ENCODE measurements at places on chromosomes 7 and 10.
A peak's percentile ranks its signal among the peaks of the same experiment; 100 is the strongest.

DNA sequence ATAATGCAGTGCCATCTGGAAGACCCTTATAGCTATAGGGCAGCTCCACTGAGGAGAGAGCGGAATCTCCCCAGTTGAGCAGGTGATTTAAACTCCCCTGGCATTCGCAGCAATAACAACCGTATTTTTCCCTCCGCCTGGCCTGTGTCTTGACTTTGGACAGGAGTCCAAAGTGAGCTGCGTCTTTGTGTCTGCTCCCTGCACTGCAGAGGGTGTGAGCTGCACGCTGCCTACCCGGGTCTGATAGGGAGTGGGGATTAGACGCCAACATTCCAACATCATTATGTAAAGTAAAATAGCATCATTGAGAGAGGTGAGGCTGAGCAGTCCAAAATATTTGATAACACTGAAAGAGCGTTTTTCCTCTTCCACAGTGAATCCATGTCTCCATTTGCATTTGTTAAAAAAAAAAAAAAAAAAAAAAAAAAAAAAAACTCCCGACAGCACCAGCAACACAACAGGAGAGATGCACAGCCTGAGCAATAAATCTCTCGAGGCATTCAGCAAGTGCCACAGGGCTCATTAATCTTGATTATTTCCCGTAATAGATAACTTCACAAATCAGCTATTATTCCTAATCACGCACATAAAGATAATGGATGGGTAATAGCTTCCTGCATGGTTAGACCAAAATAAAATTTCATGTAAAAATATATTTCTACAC is 68.6 kb downstream of the CELF2 start:
- no peak for DNase-seq

GRCh38 chr10:129421399-129422010 is 45.5 kb upstream of the MGMT start:
- no peak for DNase-seq

GRCh38 chr7:68542831-68543230 is 1055.4 kb upstream of the AUTS2 start:
- DNase-seq = no peak

GRCh38 chr7:129780257-129780973 is 168.9 kb downstream of the NRF1 start:
- no peak for DNase-seq

DNA sequence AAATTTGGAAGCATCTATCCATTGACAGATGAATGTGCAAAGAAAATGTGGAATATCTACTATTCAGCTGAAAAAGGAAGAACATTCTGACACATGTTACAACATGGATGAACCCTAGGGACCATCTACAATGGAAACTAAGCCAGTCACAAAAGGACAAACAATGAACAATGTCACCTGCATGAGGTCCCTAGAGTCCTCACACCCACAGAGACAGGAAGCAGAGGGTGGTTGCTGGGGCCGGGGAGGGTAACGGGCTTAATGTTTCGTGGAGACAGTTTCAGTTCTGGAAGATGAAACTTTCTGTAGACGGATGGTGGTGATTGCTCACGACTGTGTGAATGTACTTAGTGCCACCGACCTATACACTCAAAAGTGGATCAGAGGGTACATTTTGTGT is 282.9 kb downstream of the ADARB2 start:
- DNase-seq = no peak

DNA sequence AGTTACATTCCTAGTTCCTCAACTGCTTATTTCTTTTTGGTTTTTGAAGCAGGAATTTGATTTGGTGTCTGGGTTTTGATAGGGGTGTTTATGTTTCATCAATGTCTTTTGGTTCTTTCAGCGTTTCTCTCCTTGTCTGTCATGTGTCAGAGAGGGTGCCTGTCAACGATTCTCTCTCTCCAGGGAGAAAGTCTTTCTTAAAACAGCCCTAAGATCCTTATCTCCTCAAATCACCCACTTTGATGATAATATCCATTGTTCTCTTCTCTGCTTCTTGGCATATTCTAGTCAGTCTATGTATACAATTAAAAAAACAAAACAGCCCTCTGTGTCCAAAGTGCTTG is 77.2 kb downstream of the TCF7L2 start:
- DNase-seq = no peak

DNA sequence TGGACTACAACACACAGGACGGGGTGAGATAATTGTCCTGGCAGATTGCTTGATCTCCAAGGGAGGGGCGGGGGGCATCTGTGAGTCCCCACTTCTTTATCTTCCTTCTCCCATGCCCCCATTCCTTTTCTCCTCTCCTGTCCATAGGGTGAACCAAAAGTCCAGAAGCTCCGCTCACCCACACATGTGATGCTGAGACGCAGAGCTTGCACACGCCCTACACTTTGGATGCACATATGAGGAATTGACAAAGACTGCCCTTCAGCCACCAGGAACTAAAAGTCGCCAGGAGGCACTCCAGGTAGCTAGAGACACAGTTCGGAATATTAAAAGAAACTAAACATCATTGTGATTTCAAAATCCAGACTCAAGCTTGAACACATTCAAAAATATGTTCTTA is 112.7 kb upstream of the FGFR2 start:
- no peak for DNase-seq

GRCh38 chr7:85068799-85069198 is 118.1 kb downstream of the SEMA3D start:
- DNase-seq = no peak

- DNase-seq = no peak
These were observed 3.5 kb downstream of the CHAT start for GRCh38 chr10:49617121-49618020.

DNA sequence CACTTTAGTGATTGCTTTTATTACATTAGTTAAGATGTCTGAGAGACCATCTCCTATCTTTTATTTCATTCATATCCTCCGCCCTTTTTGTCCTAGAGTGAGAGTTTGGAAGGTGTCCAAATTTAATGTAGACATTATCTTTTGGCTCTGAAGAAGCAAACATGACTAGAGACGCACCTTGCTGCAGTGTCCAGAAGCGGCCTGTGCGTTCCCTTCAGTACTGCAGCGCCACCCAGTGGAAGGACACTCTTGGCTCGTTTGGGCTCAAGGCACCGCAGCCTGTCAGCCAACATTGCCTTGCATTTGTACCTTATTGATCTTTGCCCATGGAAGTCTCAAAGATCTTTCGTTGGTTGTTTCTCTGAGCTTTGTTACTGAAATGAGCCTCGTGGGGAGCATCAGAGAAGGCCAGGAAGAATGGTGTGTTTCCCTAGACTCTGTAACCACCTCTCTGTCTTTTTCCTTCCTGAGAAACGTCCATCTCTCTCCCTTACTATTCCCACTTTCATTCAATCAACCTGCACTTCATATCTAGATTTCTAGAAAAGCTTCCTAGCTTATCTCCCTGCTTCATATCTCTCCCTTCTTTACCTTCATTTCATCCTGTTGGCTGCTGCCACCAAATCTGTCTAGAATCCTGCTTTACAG is 10.4 kb upstream of the CLCN1 start:
- DNase-seq = peak; percentile 50

GRCh38 chr10:61606959-61607907 is 55.5 kb upstream of the CABCOCO1 start:
- DNase-seq = no peak

DNA sequence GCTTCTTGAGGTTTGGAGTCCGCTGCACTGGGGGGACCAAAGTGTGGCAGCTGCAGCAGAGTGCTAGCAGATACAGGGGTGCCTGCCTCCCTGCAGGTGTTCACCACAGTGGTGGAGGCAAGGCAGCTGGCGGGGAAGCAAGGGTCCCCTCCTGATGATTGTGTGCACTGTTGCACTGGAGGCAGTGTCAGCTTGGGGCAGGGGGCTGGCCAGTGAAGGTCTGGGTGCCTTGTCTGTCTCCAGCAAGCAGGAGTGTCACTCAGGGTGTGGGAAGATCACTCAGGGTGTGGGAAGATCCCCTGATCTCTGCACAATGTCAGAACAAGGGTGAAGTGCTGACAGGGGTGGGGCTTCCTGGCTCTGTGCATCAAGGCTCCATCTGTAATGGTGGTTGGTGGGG is 36.3 kb upstream of the PPP1R3A start:
- no peak for DNase-seq

GRCh38 chr7:111835066-111835465 is 272.8 kb upstream of the IMMP2L start:
- no peak for DNase-seq

- DNase-seq = peak; percentile 1
These were observed 32.7 kb upstream of the ZNF438 start for GRCh38 chr10:31064348-31064747.

DNA sequence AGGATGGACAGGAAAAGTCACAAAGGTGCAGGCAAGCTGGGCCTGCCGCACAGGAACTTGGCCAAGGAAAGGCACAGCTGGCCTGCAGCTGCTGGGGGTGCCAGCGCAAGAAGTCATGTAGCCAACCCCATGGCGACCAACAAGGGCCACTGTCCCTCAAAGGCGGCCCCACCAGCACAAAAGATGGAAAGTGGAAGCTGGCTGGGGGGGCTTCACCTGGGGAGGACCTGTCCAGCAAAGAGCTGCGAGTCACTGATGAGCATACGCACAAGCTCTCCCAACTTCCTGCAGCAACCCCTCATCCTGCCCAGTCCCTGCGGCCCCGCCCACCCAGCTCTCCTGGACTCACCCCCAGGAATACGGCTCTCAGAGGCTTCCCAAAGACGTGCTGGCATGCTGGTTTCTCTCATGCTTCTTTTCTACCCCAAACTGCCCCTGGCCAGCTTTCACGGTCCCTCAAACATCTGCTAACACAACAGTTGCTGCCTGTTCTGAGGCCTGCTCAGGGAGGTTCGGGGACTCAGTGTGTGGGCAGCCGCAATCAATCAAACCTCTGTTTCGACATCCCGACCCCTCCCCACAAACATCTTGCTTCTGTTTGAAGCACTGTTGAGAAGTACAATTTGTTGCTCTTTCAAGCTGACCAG is 67.6 kb downstream of the FAM53B start:
- DNase-seq = no peak

DNA sequence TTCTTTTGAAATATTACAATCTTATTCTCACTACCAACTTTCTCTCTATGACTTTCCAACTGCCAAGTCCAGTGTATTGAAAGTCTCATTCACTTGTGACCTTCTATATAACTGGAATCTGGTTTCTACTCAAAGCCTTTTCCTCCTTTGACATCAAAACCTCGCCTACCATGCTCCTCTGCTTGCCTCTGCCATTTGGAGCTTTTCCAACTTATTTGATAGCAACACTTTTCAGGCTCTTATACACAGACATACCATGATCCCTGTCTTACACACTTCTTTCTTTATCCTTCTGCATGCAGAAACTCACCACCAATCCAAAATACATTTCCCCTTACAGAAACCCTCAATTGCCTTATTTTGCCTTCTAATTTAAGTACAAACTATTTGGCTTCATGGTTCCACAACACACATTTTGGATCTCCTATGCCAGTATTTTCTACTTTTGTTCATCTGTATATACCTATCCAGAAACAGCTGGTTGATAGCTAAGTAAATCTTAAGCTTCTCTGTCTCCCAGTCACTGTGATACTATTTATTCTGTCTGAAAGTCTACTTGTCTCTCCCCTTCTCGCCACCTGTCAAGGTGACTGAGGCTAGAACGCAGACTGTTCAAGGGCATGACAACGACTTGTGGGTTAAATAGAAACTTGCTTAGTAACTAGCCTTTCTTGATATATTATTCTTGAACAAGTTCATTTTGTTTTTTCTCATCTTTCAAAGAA is 22.4 kb downstream of the GNG11 start:
- no peak for DNase-seq

DNA sequence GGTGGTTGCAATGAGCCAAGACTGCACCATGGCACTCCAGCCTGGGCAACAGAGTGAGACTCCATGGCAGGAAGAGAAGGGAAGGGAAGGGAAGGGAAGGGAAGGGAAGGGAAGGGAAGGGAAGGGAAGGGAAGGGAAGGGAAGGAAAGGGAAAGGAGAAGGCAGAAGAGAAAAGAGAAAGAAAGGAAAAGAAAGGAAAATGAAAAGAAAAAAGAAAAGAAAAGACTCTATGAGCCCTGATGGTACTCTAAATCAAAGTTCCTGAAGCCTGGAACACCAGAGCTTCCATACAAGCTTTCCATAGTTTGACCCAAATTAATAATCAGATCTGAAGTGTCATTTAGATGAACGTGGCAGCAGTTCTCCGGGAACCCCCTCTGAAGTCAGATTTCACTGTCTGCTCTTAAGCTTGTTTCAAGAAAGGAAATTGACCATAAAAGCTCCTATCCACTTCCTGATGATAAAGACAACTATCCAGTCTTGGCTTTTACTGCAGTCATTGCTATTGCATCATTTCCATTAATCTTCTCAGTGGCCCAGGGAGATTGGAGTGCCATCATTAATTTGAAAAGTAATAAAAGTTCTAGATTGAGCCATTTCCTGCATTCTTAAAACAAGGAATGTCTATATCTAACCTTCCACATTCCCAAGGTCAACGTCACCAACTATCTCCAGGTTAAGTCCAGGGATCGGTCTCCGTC is 44.2 kb upstream of the FRMD4A start:
- DNase-seq = no peak

GRCh38 chr10:44325157-44325556 is 59.7 kb downstream of the CXCL12 start:
- no peak for DNase-seq

DNA sequence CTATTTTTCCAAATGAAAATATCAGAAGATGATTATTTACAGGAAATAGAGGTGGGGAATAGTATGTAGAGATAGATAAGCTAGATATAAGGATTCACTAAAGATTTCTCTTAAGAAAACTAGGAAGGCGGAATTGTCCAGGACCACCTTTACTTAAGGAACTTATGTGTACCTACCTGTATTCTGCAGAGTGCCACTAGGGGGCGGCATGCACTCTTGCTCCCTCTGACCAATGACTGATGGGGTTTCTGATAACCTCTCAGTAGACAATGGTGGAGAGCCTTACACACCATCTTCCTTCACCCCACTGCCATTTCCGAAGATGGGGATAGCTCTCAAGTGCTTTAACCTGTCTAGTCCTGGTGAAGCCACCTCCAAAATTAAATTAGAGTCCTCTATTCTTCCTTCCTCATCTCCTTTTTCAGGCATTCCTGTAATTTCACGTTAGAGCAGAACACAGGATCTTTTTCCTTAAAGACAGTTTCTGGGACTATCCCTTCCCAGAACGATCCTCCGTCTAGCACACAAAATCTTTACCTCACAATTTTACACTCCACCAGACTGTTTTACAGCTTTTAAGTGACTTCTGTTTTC is 453.1 kb downstream of the SORCS1 start:
- DNase-seq = no peak

DNA sequence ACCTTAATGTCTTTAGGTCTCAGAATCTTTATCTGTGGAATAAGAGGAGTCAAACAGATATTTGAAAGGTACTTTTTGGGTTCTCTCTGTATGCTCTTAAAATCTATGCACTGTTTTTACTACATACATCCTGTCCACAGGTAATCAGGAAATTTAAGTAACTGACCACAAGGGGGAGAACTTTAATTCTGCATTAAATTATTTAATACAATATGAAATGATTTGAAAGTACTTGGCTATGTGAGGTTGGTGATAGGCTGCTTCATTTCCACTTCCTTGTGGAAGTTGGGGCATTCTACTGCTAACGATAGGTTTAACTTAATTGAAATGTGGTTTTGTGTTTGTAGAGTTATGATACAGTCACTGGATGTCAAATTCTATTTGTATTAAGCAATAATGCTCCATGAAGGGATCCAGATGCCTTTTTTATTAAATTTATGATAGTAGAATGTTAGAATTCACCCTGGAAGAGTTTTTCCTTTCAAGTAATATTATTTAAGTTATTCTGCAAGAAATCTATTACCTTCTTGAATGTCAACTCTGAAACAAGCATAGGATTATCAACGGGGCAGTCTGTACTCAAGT is 6.0 kb downstream of the TEX47 start:
- DNase-seq = peak; percentile 3

- DNase-seq = peak; percentile 36
These were observed 10.1 kb downstream of the ITGB8 start for GRCh38 chr7:20340839-20341238.
